SW480 (cell line): ENCODE measurements at places on chromosomes 7 and 10.

DNA sequence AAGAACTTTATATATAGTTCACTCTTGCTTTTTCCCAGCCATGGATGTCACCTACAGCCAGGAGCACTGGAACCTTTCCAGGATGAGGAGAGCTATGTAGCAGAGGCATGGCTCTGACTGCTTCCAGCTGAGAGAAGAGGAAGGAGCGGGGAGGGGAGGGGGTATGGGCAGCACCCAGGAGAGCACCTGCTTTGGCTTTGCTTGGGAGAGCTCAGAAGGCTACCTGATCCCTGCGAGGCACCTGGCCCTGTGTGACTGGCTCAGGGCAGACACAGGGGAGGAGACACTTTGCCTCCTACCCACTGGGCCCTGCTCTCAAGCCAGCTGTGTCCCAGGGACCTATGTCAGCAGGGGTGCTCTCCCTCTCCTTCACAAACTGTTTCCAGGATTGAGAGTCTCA is 67.1 kb downstream of the HK1 start:
- DNase-seq: no peak

- peak; percentile 97 for DNase-seq
Measured at GRCh38 chr7:601595-602340, 82.1 kb upstream of the PDGFA start.

- no peak for DNase-seq
Measured at GRCh38 chr10:48943096-48943495, 3.5 kb upstream of the LRRC18 start.

- DNase-seq: no peak
Measured at GRCh38 chr10:25082276-25083204, 66.1 kb downstream of the THNSL1 start.

DNA sequence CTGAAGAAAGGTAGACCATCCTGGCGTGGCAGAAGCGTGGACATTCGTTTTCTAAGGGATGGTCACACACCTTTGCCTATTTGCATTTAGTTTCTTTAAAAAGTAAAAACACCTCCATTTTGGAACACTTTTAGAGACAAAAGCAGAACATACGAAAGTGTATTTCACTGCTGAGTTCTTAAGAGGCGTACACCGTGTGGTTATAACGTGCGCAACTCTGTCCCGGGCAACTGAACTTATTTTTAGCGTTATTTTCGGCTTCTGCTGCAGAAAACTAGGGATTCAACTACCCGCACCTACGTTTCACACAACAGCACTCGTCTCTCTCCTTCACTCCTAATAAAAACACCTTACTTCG is 557 bp upstream of the LSM8 start:
- no peak for DNase-seq

DNA sequence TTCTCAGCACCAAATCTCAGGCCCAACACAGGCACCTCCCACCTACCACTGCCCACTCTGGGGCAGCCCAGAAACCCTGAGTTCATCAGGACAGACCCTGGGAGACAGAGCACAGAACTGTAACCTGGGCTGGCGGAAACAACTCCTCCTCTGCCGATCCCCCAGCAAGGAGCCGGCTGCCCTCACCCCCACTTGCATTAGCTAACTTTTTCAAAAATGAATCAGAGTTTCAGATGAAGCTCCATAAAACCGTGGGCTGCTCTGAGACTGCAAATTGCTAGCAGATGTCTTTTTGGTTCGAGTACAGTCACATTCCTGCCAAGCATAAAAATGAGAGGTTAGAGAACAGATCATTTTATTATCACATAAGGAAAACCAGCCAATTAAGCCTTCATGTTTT is 93.4 kb upstream of the PARD3 start:
- no peak for DNase-seq

DNA sequence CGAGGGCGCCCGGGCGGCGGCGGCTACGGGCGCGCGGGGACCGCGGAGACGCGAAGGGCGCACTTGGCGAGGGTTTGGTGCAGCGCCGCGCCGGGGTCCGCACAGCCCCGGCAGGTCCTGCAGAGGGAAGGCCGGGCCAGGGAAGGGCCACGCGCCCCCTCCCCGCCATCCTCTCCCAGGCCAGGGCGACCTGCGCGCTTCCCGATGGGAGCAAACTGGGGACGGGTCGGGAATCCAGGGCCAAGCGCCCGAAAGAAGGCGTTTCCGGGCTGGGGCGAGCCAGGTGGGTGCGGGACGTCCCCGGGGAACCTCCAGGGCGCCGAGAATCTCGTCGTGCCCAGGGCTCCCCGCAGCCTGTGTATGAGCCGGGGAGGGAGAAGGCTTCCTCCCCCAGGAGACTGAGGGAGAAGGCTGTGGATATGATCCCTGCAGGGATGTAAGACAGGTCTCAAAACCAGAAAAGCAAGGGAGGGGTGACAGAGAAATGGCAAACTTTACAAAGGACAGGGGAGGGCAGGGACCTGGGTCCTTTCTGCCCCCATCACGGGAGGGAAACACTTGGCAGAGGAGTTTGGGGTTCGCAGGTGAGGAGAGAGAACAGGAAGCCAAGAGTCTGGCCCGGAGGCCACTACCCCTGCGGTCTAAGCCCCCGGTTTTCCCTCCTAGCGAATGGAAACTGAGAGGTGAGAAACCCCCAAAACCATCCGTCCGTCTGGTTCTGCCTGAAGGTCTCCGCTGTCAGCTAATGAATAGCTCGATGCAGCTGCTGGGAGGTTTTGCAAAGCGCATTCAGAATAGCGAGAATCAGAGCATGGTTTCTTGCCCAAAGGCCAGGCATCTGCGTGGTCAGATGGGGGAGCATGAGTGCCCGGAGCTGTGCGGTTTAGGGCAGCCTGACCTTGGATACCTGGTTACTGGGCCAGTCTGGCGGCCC is 674 bp downstream of the AMZ1 start:
- DNase-seq: no peak

DNA sequence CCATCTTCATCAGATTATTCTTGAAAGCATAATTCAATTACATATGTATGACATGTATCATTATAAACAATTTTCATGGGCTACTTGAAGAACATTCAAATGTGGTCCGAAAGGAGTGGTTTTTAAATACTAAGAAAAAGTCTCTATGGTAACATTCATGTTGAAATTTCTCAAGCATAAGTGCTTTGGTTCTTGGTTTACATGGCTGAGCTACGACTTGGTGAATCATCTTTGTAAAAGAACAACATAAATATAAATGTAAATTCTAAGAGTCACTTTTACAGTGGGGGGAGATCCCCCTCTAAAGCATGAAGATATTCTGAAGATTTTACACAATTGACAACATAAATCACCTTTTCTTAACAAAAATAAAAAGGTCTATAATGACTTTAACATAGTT is 118.6 kb downstream of the MAGI2 start:
- DNase-seq: no peak

DNA sequence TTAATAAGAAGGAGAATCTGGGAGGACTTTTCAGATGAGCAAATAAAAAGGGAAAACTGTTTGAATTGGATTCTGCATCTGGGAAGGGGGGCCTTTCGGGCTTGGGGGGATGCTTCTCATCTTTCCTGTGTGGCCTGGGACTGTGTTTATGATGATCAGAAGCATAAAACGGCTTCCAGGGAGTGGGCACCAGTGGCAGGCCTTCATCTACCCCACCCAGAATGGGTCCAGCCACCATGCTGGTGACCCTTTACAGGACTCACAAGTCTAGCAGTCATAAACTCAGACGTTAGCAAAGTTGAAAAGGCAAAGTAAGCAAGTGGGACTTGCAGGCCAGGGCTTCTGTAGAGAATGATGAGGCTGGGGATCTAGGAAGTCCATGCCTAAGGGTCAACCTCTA is 198.3 kb upstream of the ZMIZ1 start:
- DNase-seq: no peak

DNA sequence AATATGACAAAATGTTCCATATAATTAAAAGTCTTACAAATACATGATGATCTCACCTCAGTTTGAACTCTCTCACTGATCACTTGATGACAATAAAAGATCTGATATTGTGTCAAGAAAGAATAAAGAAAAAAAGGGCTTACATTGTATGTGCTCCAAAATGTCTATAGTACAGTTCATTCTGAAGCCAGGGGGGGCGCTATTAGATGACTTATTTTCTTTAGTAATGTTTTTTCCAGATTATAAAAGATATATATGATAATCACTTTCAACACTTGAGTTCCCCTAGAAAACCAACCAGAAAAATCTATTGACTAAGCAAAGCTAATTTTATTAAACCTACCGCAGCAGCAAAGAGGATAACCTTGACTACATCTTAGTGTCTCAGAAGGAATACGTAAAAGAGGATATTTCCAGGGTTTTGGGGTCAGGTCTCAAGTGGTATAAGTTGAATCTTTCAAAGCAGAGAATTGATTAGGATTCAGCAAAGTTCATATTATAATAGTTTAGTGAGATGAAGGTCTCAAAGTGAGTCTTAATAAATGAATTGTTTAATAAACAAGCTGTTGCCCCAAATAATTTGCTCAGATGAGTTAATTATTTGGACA is 55.8 kb downstream of the PTN start:
- DNase-seq: no peak

DNA sequence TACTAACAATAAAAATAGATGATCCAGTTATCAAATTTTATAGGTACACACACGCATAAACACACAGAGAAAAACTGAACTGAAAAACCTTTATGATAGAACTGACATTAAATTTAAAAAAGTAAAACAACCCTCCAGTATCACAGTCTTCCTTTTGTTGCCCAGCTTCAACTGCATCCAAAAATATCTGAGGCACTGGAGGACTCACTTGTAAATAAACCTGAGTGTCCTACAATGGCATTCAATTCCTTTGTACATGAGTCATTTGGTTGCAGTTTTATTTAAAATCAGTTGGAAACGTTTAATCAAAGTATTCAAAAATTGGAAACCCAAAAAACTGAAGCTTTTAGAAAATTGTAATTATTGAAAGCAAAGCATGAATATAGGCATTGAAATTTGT is 265.2 kb upstream of the CSTF2T start:
- no peak for DNase-seq

GRCh38 chr7:6157685-6158423 is 114.6 kb downstream of the CYTH3 start:
- DNase-seq: no peak

DNA sequence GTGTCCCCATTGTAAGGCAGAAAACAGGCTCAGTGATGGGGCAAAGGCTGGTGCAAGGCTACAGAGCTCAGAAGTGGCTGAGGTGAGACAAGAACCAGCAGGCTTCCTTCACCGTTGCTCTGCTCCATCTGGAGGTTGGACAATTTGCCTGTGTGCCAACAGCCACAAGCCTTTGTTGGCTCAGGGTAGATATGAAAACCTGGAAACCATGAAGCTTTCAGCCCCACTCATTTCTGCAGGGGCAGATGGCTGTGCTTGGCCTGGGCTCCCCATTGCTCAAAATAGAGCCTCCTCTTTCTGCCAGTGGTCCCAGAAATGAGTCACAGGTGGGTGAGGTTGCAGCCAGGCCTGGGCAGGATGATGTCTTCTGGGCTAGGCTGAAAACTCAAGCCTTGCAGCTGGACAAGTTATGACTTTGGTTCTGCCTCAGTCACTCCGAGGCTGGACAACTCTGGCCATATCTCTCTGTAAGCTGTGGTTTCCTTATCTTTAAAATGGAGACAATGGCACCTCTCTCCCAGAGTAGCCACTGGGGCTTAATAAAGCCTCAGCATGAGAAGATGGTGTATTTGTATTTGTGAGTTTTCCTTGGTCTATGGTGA is 12.2 kb upstream of the ZNF273 start:
- DNase-seq: no peak

DNA sequence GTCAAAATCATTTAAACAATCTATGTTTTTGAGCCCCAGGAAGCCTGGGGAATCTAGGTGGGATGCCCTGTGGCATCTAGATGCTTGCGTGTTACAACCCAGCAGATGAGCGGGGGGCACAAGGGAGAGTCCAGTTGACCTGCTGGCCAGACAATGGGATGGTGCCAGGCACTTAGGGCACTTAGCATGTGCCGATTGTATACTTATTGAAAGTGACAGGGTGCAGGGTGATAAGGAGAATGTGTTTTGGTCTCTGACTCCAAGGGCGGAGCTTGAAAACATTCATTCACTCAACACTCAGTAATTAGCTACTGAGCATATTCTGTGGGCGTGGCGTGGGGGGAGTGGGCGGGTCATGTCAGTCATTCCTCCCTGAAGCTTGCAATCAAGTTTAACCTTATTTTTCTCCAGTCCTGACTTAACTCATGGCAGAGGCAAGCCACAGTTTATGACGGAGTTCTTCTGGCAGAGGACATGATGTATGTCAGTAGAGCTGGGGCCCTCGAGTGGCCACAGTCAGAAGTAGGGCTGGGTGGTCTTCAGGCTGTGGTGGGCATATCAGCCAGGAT is 115.1 kb downstream of the PRKCQ start:
- no peak for DNase-seq

- peak; percentile 75 for DNase-seq
Measured at GRCh38 chr7:45921699-45922519, 837 bp upstream of the IGFBP3 start.
